CD4-positive, CD25-positive, alpha-beta regulatory T cell (primary cell): ENCODE measurements at places on chromosomes 12 and 14.

DNA sequence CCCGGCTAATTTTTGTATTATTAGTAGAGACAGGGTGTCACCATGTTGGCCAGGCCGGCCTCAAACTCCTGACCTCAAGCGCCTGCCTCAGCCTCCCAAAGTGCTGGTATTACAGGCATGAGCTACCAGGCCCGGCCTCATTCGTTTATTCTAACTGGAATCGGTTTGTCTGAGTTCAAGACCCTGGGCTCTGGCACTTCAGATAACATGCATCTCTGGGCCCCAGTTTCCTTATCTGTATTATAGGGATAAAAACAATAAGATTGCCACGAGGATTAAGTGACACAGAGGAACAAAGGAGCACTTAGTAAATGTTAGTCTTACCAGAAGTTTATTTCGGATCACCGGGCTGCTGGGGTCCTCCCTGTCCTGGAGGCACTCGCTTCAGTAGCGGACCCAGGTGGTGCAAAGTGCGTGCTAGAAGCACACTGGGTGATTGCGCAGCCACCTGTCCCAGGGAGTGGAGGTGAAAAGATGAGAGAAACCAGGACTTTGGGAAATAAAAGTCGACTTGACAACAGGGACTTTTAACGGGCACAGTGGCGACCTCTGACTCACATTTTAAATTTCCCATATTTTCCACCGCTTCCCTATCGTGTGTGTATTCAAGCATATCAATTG lies 37.5 kb downstream of the ACACB start:
- no peak for DNase-seq

GRCh38 chr14:77120771-77121743 lies 20.5 kb downstream of the ZDHHC22 start:
- peak; percentile 68 for DNase-seq

GRCh38 chr12:78340406-78340805 lies 509.7 kb downstream of the NAV3 start:
- DNase-seq, result no peak

- DNase-seq, result no peak
Measured at GRCh38 chr12:90910958-90911357, 44.0 kb downstream of the CCER1 start.

DNA sequence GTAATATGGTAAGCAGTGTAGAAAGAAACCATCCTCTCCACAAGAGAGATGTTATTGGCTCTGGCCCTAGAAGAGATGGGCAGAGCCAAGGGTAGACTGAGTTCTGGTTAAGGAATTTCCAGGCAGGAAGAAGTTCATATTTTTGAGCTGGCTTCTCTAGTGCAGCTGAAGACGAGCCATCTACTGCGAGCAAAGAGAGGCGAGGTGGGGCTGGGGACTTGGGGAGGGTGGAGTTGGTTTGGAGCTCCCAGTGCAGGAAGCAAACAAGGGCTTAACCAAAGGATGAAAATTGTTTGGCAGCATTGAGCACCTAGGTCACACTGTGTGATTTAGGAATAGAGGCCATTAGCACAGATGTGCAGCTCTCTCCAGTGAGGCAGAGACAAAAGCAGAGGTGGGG lies 239.6 kb downstream of the ZFP36L1 start:
- DNase-seq, result no peak

DNA sequence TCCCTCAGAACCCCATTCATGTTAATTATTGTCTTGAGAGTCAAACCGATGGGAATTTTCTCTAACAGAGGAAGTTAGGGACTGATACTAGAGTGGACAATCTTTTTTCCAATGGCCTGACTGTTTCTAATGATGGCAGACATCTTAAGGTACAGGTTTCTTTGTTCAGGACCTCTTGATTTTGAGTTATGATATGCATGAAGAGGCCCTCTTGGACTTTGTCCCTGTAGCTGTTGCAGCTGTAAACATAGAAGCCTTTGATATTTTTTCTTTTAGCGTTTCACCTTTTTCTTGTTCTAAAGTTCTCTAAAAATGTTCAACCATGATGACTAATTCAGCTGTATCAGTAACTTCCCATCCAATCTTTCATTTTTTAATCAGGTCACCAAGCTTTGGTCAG lies 53.0 kb downstream of the LGR5 start:
- DNase-seq, result no peak

DNA sequence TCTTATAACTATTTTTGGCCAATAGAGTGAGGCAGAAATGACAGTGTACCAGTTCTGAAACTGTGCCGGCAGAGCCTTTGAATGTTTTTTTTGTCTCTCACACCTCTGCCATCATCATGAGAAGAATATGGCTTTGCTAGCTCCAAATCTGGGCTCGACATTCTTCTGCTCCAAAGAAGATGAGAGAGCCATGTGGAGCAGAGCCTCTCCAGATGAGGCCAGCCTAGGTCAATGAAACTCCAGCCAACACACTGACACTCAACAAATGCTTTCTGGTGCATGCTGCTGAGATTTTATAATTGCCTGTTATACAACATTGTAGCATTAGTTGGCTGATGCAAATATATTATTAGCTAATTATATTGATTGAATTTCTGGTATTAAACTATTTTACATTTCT lies 154.7 kb downstream of the SLC38A4 start:
- DNase-seq, result no peak

DNA sequence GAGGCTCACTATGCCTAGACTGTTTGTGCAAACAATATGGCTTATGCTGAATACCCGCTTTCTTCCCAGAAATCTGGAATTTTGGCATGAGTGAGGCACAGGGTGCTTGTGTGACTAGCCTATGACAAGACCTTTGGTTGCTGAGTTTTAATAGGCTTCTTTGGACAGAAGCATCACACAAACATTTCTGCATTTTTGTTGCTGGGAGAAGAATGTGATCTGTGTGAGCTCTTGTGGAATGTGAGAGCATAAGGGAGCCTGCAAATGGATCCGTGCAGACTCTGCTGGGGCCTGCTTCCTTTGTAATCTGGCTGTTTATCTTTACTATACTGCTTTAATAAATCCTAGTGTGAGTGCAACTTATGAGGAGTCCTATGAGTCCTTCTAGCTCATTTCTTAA lies 83.0 kb upstream of the ZDHHC17 start:
- no peak for DNase-seq

GRCh38 chr14:53613404-53614253 lies 343.0 kb downstream of the BMP4 start:
- DNase-seq, result no peak

GRCh38 chr14:79201564-79202207 lies 1009.6 kb downstream of the DIO2 start:
- no peak for DNase-seq

DNA sequence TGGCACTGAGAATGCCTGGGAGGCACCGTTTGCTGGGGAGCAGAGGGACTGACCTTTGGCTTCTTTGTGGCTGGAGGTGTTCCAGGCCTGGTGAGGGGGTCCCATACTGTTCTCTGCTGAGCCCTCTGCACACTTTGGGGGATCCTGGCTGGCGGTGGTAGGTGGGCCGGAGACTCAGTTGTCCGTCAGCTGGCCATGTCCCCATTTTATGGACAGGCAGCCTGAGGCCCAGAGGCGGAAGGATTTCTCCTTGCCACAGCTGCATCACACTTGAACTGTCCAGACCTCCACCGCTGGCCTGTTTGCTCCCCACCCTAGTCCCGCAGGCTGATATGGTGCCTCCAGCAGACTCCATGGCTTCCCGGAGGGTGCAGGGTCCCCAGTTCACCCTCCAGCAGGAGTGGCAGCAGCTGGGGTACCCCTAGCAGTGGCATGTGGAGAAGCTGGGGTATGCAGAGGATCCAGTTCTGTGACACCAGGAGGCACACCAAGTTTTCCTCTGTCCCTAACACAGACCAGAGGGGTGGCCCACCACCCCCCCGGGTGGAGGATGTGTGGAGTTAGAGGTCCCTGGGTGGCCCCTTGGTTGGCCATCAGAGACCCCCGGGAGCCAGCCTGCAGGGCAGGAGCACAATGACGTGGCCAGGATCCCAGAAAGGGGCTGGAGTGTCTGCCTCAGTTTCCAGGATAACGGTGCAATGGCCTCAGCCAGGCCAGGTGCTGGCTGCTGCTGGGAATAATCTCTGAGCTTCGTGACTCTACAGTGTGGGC lies 14.8 kb downstream of the SLC25A29 start:
- no peak for DNase-seq

- no peak for DNase-seq
Measured at GRCh38 chr12:28278960-28279359, 88.7 kb downstream of the CCDC91 start.

- DNase-seq, result peak; percentile 10
Measured at GRCh38 chr14:72975770-72976169, 49.5 kb downstream of the DCAF4 start.

GRCh38 chr12:114961491-114961890 lies 277.5 kb upstream of the TBX3 start:
- DNase-seq, result no peak

GRCh38 chr14:65167072-65167645 lies 64.8 kb upstream of the MAX start:
- no peak for DNase-seq

- peak; percentile 71 for DNase-seq
Measured at GRCh38 chr12:102484428-102484958, 4.1 kb upstream of the IGF1 start.

DNA sequence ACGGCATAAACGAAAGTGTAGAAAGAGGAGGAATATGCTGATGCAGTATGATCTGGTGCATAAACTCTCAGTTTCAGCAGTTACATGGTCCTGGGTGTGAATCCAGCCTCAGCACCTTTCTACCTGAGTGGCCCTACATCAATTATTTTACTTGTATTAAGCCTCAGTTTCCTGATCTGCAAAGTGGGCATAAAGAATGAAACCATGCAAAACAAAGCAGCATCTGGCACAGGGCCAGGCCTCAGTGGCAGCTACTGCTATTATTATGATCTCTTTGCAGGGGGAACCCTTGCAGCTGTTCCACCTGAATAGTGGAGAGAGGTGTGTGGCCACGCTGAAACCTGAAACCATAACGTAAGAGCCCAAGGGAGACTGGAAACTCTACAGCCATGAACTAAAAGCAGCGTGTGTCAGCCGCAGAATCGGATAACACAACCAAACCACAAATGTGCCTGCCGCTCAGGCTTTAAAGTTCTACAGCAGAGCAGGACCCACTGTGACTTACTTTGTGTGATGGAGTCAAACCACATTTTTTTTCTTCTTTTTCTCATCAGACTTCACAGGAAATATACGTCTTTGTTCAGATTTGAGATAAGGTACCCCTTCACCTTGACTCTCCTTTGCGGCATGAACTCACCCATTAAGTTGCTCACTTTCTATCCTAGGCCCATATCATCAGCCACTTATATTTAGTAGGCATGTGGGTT lies 29.2 kb upstream of the FOS start:
- DNase-seq, result peak; percentile 92

DNA sequence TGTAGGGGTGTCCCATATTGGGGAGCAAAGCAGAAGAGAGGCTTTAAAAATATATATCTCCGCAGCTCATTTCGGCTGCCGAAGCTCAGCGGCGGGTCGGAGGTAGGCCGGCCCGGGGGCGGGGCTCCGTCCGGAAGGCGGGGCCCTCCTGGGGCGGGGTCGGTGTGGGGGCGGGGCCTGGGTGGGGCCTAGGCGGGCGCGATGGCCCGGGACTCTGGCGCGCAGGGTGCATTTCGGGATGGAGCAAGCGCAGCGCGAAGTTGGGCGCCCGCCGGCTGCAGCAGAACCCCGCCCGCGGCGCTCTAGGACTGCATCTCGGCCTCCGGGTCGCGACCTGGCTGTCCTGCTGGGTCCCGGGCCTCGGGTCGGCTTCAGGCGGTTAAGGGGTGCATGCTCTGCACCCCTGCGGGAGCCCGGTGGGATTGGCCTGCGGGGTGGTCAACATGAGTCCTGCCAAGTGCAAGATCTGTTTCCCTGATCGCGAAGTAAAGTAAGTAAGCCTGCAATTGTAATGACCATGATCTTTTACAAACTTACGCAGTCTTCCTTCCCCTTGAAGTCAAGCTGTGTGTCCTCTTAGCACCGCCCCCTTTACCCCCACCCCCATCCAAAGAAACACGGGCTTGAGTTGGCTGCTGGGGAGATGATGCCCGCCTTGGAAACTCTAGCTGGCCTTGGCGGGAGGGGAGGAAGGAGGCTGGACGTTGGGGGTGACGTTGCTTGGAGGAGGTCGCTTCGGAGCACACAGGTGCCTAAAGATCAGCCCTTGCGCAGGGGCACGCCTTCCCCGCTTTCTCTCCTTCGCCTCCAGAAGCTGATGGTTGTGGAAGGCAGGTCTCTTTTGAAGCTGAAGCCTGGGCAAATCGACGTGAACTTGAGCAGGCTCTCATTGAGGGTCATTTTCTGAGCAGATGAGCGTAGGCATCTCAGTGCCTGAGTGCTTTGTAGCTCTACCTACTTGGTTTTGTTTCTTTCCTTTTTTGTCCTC lies 38.4 kb downstream of the ACACB start:
- DNase-seq, result peak; percentile 79

GRCh38 chr14:105093038-105093430 lies 27.8 kb upstream of the GPR132 start:
- DNase-seq, result peak; percentile 57

DNA sequence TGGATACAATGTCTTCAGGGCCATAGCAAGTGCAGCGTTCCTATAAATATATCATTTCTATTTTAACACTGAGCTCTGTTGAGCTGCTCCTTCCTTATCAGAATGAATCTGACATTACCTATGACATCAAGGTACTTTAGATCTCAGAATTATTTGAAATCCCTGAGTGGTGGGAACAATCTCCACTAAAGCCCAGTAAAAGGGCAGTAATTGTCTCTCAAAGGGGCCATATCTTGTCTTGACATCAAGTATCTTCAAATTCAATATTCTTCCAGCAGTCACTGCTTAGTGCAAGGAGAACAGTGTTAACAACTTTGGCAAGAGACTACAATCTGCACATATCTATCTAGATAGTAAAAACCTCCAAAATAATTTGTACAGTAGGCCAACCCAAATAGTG lies 21.7 kb upstream of the ST8SIA1 start:
- no peak for DNase-seq

- no peak for DNase-seq
Measured at GRCh38 chr12:40049268-40049667, 56.6 kb downstream of the SLC2A13 start.

DNA sequence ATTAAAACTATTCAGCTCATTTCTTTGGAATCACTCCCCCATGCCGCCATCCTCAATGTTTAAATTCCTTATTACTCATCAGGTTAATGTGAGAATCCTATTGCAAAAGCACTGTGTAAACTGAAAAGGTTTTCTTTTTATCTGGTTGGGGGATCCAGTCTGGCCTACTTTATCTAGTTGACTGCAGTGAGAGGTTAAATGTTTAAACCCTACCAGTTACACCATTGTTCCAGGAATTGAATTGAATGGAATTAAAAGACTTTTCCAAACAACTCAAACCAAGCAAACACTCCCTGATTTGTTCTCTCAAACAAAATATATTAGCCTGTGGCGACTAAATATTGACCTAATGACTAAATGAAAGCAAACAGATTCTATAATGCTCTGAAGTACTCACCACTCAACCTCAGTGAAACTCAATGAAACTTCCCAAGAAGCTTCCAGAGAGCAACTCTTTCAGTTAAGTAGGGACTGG lies 100.5 kb downstream of the VEZT start:
- no peak for DNase-seq

DNA sequence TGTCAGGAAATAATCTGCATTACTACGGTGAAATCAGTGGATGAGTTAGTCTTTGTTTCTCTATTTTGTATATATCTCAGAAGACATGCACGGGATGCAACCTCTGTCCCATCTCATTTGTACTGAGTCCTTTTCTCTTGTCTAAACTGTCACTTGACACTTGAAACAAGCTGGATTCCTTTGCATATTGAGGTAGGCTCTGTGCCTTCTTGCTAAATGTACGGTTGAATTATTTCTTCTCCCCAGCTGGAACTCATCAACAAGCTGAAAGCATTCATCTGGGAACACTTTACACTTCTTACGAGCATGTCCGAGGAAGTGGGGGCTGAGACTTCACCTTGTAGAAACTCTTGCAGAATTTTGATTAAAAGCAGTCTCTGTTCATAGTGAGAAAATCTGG lies 119.5 kb downstream of the VEZT start:
- no peak for DNase-seq
